SJSA1 (cell line): ENCODE measurements at places on chromosomes 4 and X.

DNA sequence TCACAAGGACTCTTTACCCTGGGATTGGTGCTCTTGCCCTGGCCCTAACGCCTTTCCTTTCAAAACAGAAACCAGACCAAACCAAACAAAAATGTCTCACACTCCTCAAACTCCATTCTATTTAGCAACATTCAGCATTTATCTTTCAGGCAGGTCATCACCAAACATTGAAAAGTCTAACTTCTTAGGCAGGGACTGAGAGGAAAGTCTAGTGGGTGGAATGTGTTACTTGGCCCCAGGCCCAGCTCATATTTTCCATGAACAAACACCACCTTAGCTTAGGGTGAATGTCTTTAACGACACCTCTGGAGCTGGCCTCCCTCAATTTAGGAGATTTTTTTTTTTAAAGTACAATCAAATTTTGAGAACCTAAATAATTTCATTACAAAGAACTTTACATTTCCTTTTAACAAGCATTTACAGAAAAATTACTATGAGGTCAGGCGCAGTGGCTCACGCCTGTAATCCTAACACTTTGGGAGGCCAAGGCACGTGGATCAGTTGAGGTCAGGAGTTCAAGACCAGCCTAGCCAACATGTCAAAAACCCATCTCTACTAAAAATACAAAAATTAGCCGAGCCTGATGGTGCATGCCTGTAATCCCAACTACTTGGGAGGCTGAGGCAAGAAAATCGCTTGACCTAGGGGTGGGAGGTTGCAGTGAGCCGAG lies 10.2 kb upstream of the N4BP2 start:
- DNase-seq, result no peak

- no peak for DNase-seq
Measured at GRCh38 chrX:70969635-70970481, 39.0 kb upstream of the SLC7A3 start.

DNA sequence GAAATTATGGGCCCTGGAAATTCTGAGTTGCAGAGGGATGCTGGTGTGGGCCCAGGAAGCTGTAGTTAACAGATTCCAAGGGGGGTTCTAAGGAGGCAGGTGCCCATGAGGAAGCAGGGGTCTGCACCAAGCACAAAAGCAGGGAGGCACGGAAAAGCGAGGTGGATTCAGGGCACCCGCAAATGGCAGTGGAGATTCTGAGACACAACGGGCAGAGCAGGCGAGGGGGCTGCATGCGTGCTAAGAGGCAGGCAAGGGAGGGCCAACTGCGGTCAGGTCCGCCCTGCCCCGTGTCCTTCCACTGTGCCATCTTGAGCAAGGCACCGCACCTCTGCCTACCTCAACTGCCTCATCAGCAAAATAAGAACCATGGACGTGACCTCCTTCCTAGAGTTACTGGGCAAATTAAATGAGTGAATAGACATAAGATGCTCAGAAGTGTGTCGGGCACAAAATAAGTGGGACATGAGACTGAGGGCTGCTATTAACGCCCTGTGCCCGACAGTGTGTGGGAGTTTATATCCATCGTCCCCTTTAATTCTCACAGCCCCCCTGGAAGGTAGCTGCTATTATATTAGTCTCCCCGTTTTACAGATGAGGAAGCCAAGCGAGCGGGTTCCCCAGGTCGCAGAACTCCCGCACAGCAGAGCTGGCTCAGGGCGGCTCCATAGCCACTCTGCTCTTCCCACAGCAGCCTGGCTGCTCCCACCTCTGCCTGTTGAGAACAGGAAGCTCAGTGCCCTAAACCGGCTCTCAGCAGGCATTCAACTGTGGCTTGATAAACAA lies 67.6 kb downstream of the PPP2R2C start:
- DNase-seq, result no peak

GRCh38 chr4:183447646-183448045 lies 3.2 kb downstream of the CDKN2AIP start:
- no peak for DNase-seq

DNA sequence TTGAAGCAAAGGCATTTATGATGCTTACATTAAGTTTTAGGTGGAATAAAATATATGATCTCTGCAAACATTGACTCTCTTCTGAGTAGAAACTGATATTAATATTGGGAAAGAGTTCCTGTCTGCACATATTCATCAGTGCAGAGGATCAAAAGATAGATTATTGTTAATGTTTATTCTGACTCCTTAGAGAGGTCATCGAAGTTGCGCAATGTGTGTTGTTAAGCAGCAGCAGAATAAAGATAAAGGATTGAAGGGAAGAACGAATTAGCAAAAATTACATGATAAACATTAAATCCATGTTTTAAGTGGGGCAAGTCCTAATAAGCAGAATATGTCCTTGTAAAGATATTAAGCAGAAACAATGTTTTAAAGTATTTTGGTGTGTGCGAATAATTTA lies 72.6 kb upstream of the MBNL3 start:
- no peak for DNase-seq

GRCh38 chrX:139759637-139760036 lies 51.7 kb upstream of the MCF2 start:
- DNase-seq, result no peak

- DNase-seq, result no peak
Measured at GRCh38 chrX:13298836-13299235, 21.0 kb downstream of the ATXN3L start.

DNA sequence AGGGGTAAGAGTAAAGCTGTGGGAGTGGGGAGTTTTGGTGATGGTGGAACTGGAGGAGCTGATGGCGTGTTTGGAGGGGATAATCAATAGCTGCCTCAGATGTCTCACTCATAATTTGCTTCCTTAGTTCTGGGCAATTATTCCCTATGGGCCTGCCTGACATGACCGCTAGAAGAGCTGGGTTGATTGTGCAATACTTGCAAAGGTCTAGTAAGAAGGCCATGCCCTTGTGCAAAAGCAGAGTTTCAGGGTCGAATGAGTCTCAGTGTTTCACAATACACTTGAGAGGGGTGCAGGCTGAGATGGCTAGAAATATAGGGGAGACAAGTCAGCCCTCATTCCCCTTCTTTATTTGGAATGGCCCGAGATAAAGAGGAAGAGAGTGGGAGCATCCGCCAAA lies 858.4 kb upstream of the POU3F4 start:
- no peak for DNase-seq

GRCh38 chrX:80335062-80335830 lies 85.0 kb upstream of the TENT5D start:
- no peak for DNase-seq

- DNase-seq, result no peak
Measured at GRCh38 chr4:124433500-124433899, 279.0 kb downstream of the ANKRD50 start.

- no peak for DNase-seq
Measured at GRCh38 chr4:3189459-3189858, 59.5 kb upstream of the MSANTD1 start.

GRCh38 chr4:52106660-52107059 lies 55.6 kb downstream of the SPATA18 start:
- no peak for DNase-seq

DNA sequence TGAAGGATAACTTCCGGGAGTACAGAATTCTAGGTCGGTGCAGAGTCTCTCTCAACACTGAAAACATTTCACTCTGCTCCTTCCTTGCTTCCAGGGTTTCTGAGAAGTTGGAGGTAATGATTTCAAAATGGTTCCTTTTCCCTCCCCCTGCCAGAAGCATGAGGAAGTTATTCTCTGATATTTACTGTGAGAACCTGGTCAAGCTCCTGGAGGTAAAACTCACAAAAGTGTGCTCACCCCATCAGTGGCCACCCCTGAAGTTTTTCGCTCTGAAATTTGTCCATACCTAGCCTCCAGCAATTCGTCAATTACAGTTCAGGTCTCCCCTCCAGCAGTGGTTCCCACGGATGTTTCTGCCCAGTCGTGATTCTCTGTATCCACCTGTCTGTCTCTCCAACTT lies 16.2 kb upstream of the MECP2 start:
- no peak for DNase-seq

- DNase-seq, result no peak
Measured at GRCh38 chr4:56475917-56476316, 8.5 kb downstream of the SRP72 start.

GRCh38 chrX:136541294-136541693 lies 9.3 kb downstream of the VGLL1 start:
- DNase-seq, result no peak

GRCh38 chr4:114603497-114603896 lies 4.9 kb downstream of the UGT8 start:
- no peak for DNase-seq

GRCh38 chr4:101125045-101125942 lies 222.0 kb downstream of the PPP3CA start:
- no peak for DNase-seq

GRCh38 chr4:67204441-67204840 lies 340.9 kb downstream of the CENPC start:
- DNase-seq, result no peak

- DNase-seq, result no peak
Measured at GRCh38 chr4:106201373-106201772, 114.6 kb downstream of the TBCK start.

GRCh38 chr4:89438102-89438831 lies 130.7 kb upstream of the GPRIN3 start:
- DNase-seq, result peak; percentile 30

GRCh38 chr4:86831262-86832130 lies 17.7 kb downstream of the SLC10A6 start:
- DNase-seq, result peak; percentile 73
